ENCODE measurements at places on chromosomes 5 and 9. TPM values are rescaled to one million over a fixed set of nuclear protein-coding genes. Genes with fewer than 3 reads are reported as not detected.

GRCh38 chr5:132110930-132111329 lies 37.3 kb downstream of the CSF2 start:
- no peak for DNase-seq
- H3K4me3 ChIP-seq = no peak overlapping the region
- H3K4me1 ChIP-seq = no peaks in the 10 kb centered on the region
- no peaks in the 10 kb centered on the region for H3K36me3 ChIP-seq

DNA sequence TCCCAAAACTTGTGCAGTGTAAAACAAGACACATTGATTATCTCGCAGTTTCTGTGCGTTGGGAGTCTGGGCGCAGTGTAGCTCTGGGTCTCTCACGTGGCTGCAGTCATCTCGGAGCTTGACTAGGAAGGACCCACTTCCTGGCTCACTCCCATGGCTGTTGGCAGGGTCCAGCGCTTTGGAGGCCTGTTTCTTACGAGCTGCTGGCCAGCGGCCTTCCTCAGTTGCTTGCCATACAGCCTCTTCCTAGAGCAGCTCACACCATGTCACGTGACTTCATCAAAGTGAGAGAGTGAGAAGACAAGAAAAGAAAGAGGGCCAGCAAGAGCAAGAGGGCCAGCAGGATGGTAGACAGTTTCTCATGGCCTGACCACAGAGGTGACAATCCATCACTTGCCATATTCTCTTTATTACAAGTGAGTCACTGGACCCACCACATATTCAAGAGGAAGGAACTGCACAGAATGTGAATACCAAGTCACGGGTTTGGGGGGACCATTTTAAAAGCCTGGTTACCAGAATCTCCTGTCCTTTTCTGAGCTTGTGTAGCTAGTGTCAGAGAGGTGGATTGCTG lies 36.2 kb downstream of the MCCC2 start:
- no peak overlapping the region for H3K4me3 ChIP-seq
- no peak overlapping the region for H3K27ac ChIP-seq
- no peak for DNase-seq
- no peaks in the 10 kb centered on the region for H3K27me3 ChIP-seq
- H3K36me3 ChIP-seq = peaks cover 28% of the 10 kb centered on the region

GRCh38 chr9:18761742-18762300 lies 271.2 kb downstream of the SAXO1 start:
- H3K4me3 ChIP-seq = no peak overlapping the region
- DNase-seq = no peak
- H3K4me1 ChIP-seq = peaks cover 8% of the 10 kb centered on the region
- no peak overlapping the region for H3K27ac ChIP-seq

GRCh38 chr9:121573717-121574485 lies 74.3 kb upstream of the GGTA1 start:
- H3K27me3 ChIP-seq = no peaks in the 10 kb centered on the region
- H3K27ac ChIP-seq = no peak overlapping the region
- H3K4me3 ChIP-seq = no peak overlapping the region
- no peaks in the 10 kb centered on the region for H3K36me3 ChIP-seq
- H3K4me1 ChIP-seq = peaks cover 8% of the 10 kb centered on the region
- DNase-seq = no peak

- peaks cover 25% of the 10 kb centered on the region for H3K4me1 ChIP-seq
- H3K36me3 ChIP-seq = no peaks in the 10 kb centered on the region
- peak overlapping the region; percentile 94 for H3K27ac ChIP-seq
- DNase-seq = peak; percentile 98
- H3K27me3 ChIP-seq = no peaks in the 10 kb centered on the region
These were observed 13.3 kb downstream of the TRIM7 start for GRCh38 chr5:181191526-181192336.

DNA sequence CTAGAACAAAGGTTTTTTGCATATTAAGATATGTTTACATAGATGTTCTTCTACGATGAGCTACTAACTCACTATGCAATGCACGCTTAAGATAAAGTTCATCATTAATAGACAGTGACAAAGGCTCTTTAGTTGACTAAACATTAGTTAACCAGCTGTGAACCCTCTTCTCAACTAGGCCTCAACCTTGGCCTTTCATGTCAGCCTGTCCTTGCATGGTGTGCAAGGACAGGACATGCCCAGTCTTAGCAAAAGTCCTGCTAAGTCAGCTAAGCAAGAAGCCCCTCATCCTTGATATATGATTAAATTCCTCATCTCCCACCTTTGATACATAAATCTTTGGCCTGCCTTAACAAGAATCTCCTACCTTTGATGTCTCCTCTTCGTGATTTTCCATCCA lies 50.9 kb downstream of the PLPP1 start:
- H3K27ac ChIP-seq = no peak overlapping the region
- no peak for DNase-seq
- peaks cover 2% of the 10 kb centered on the region for H3K36me3 ChIP-seq
- H3K4me3 ChIP-seq = no peak overlapping the region
- H3K4me1 ChIP-seq = peaks cover 19% of the 10 kb centered on the region

DNA sequence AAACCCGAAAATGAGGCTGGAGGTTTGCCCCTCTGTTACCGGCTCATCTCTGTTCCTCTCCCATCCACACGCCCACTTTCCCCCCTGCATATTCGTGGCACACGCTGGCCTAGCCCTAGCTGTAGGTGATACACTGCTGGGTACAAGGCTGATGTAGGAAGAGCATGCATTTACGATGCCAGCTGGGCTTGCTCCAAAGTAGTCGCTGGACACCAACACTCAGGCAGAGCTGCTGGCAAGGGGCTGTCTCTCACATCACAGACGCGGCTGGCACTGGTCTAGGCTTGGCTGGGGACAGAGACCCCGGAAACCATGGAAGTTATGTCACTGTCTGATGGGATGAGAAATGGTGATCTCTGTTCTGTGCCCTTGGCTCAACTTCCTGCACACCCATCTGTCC lies 9.8 kb upstream of the PHYKPL start:
- DNase-seq = no peak
- no peaks in the 10 kb centered on the region for H3K27me3 ChIP-seq
- H3K27ac ChIP-seq = no peak overlapping the region
- no peak overlapping the region for H3K4me3 ChIP-seq
- H3K4me1 ChIP-seq = peaks cover 3% of the 10 kb centered on the region
- no peaks in the 10 kb centered on the region for H3K36me3 ChIP-seq

DNA sequence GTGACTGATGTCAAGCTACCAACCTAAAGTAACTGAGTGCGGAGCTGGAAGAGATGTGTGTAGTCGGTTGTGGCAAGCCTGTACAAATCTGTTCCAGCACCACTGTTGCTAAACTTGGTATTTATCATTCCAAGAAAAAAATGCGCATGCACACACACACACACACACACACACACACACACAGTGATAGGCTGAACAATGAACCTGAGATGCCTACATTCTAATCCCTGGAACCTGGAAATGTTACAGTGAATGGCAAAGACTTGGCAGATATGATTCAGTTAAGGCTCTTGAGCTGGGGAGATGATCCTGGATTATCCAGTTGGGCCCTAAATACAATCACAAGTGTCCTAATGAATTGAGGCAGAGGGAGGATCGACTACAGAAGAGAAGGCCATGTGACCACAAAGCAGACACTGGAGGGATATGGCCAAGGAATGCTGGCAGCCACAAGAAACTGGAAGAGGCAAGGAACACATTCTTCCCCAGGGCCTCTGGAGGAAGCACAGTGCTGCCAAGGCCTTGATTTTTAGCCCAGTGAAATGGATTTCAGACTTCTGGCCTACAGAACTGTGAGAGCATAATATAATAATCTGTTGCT lies 49.7 kb upstream of the LHFPL2 start:
- H3K27ac ChIP-seq = peak overlapping the region; percentile 72
- H3K36me3 ChIP-seq = peaks cover 7% of the 10 kb centered on the region
- no peak for DNase-seq
- H3K4me1 ChIP-seq = peaks cover 29% of the 10 kb centered on the region
- no peaks in the 10 kb centered on the region for H3K27me3 ChIP-seq

The NR6A1 gene
- 0.78 TPM for total RNA-seq

The PDE6A gene
- not detected for total RNA-seq

The HAPLN1 gene
- 114 TPM for total RNA-seq

The GPR150 gene
- total RNA-seq = 0.16 TPM

The CLIC3 gene
- total RNA-seq = not detected

The PTCH1 gene
- total RNA-seq = 16.2 TPM

The PPP3R2 gene
- total RNA-seq = not detected

Measured in osteocyte (in vitro differentiated cells).